Mucosa of gallbladder (tissue), 1 donor: ENCODE measurements at places on chromosomes 12 and 14. TPM values are rescaled to one million over a fixed set of nuclear protein-coding genes. Genes with fewer than 3 reads are reported as not detected.

DNA sequence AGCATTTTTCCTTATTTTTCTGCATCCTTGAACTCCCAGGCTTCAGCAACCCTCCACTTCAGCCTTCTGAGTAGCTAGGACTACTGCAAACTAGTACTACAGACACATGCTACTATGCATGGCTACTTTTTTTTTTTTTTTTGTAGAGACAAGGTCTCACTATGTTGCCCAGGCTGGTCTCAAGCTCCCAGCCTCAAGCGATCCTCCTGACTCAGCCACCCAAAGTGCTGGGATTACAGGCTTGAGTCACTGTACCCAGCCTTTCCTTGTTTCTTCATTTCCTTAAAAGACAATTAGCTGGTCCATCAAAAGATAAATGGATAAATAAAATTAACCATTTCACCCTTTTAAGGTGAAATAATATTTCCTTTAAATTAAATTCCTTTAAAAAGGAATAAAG lies 205.8 kb downstream of the SPTSSA start:
- DNase-seq, result no peak

GRCh38 chr12:28938581-28939235 lies 210.4 kb upstream of the FAR2 start:
- no peak for DNase-seq

GRCh38 chr12:43098071-43098470 lies 453.9 kb downstream of the ADAMTS20 start:
- DNase-seq, result no peak

DNA sequence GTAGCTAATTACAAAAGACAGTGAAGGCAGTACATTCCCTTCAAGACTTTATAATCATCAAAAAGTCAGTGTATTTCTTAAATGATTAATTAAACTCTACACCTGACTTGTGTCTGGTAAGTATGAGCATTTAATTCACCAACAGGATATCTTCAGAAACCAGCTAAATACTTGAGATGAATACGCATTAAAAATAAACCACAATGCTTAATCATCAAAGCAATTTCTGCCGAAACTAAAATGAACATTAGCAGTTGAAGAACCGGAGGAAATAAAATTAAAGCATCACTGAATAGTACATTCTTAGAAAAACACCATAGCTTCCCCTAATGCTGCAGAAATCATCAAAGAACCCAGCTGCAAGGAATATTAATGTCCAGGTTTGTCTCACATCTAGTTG lies 32.7 kb downstream of the SLC25A21 start:
- no peak for DNase-seq

The LRTM2 gene
- not detected for total RNA-seq

The BATF gene
- 5.7 TPM for total RNA-seq

The EAPP gene
- 31.3 TPM for total RNA-seq
